ENCODE measurements at places on chromosomes 12 and 14.
A peak's percentile ranks its signal among the peaks of the same experiment; 100 is the strongest.

- no peak for DNase-seq
Measured at GRCh38 chr14:24542346-24542936, 33.6 kb downstream of the CTSG start.

DNA sequence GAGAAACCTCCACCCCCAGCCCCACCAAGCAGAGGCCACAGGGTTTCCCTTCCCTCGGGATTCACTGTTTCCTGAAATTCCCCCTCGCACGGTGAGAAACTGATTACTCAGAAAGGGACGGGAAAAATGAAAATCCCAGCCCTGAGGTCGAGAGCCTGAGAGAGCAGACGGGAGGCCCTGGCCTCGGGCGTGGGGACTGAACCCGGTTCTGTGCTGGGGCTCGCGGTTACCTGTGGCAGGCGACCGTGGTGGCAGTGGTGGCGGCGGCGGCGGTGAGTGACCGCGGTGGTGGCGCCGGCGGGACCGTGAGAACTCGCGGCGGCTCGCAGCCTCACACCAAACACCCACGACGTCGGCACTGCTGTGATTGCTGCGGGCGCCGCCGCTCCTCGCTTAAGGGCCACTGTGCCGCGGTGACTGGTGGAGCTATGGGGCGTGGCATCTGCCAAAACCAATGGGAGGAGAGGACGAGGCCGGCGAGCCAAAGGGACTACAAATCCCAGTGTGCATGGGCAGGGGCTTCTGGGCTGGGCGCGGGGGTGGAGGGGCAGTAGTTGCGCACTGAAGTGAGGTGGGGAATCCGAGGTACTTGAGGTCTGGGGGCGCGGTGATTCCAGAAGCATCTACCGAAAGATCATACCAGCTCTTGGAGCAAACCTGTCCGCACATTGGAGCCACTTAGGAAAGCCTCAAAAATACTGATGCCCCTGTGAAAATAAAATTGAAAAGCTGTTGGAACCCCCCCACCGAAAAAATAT, at the start of gene LGMN:
TSS of gene LGMN (minus strand) at position 369 of the 758 bp plus-strand sequence. CDS start 15,841 bp downstream, outside the sequence.
- peak; percentile 90 for DNase-seq

GRCh38 chr12:46918631-46919030, 92.8 kb upstream of the SLC38A4 start:
- DNase-seq = no peak

- DNase-seq = no peak
Measured at GRCh38 chr14:53496668-53497067, 343.5 kb upstream of the DDHD1 start.

- DNase-seq = peak; percentile 48
Measured at GRCh38 chr12:121712190-121712460, 427 bp upstream of the TMEM120B start.

DNA sequence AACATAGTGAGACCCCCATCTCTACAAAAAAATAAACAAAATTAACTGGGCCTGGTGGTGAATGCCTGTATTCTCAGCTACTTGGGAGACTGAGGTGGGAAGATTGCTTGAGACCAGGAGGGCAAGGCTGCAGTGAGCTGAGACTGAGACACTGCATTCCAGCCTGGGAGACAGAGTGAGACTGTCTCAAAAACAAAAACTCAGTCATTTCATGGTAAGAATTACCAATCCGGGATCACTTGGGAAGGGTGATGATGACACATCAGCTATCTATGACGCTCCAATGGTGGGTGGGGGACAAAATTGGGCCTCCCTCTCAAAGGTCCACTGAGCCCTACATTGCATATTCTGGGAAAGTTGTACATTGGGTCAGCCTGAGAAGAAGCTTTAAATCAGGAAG, 47.7 kb downstream of the SERPINA3 start:
- no peak for DNase-seq

DNA sequence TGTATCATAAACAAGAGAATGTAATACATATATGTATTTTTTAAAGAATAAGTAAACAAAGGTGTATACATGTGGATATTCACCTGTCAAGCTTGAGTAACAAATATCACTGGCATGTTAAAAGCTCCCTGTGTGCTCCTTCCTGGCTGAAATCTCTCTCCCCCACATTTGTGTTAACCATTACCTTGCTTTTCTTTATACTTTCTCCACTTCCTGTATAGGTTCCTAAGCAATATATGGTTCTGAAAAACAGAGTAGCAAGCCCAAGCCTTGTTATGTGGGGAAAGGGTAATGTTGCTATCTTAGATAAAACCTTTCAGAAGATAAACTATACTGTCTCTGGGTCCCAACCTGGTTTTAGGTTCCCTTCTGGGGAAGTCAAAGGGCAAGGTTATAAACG, 32.3 kb upstream of the TBC1D30 start:
- DNase-seq = no peak

DNA sequence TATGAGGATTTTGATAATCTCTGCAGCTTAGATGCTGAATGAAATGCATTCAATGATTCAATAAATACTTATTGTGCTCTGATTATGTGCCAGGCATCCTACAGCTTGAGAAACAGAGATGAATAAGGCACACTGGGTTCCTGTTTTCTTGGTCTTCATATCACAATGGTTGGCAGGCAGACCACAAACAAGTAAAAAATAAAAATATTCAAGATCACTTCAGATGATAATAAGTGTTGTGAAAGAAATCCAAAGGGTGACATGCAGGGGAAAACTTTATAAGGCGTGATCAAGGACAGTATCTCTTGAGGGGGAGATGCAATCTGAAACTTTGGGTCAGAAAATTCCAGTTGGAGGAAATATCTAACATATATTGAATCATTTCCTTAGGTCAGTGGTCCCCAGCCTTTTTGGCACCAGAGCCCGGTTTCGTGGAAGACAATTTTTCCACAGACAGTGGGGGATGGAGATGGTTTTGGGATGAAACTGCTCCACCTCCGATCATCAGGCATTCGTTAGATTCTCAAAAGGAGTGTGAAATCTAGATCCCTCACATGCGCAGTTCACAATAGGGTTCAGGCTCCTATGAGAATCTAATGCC, 73.7 kb upstream of the RAP1B start:
- peak; percentile 31 for DNase-seq

DNA sequence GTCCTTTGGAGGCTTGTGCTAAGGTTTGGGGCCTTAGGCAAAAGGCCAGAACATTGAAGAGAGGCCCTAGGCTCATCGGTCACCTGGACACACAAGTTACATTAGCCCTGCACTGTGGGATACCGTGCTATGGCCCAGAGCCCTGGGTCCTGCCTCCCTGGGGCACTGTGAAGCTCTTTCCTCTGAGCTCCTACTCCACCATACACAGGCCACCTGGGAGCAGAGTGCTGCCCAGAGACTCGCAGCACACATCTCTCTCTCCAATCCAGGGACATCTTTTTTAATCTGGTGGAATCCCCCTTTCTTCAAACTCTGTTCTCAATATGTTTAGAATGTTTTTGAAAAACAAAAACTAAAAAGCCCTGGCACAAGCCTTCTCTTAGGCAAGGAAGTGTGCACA, 314.2 kb upstream of the RGS6 start:
- no peak for DNase-seq

- no peak for DNase-seq
Measured at GRCh38 chr12:75944905-75945432, 86.6 kb downstream of the PHLDA1 start.

DNA sequence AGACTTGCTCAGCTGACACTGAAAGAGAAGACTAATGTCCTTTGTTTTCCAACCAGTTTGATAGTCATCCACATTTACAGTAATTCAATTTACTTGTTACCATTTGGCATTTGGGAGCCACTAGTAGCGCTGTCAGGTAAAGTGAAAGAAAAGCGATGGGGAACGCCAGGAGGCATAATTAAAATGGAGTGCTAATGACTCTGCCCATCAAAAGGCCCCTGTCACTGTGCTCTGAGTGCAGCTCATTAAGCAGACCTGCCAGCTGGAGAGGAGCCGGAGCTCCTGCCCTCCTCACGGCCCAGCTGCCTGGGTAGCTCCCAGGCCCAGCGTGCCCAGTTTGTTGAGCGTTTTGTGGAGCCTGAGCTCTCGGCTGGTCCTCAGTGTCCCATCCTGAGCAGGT, 463.6 kb upstream of the CCDC196 start:
- DNase-seq = no peak

- peak; percentile 47 for DNase-seq
Measured at GRCh38 chr12:109777544-109777943, 55.7 kb downstream of the TRPV4 start.

DNA sequence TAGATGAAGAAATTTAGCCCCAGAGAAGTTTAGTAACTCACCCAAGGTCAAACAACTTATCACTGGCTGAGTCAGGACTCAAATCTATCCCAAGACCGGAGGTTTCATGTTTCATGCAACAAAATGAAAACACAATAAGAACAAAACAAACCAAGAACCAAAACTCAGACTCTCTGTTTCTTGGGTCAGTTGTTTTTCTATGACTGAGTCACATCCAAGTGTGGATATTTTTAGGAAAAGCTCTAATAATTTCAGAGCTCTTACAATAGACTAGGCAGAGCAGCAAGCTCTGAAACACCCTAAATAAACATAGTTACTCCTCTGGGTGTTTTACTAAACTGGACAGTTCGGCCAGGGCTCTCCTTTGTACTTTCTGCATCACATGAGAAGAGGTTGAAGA, 87.6 kb upstream of the PRB2 start:
- peak; percentile 73 for DNase-seq

DNA sequence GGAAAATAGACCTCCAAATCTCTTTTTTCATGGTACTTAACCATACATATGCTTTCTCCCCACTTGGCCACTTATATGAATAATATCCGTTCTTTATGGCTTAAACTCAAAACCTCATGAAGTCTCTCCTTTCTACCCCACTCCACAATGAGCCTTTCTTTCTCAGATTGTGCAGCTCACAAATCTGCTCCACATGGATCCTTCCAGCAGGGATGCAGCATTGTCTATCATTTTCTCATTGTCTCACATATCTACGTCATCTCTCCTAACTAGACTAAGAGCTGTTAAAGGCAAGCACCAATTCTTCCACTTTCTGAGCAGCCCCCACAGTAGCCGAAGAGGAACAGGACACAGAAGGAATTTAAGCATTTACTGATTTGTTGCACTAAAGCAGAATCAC, 106.4 kb downstream of the HECTD4 start:
- no peak for DNase-seq

GRCh38 chr12:122942637-122943036, 23.6 kb downstream of the ABCB9 start:
- DNase-seq = peak; percentile 78

GRCh38 chr12:118959985-118960560, 21.3 kb upstream of the SRRM4 start:
- DNase-seq = no peak

GRCh38 chr12:94254270-94254669, 105.9 kb downstream of the PLXNC1 start:
- no peak for DNase-seq

DNA sequence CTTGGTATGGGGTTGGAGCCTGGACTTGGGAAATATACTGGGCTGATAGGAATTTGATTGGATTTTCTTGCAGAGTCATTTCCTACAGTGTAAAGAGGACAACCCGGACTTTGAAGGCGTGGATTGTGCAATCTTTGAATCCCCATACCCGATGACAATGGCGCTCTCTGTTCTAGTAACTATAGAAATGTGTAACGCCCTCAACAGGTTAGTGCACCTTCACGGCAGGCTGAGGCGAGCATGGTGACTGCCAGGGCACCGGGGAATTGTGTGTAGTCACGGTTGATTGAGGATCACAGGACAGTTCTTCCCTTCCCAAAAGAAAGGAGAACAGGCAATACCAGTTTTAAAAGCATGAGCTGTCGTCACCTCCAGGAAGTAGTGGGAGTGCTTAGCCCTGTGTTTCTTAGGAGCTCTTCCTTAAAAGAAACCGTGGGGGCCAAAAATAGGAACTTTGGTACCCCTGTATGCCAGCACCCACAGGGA, 58.3 kb downstream of the ANAPC7 start:
- no peak for DNase-seq

- peak; percentile 11 for DNase-seq
Measured at GRCh38 chr12:6666211-6666610, 3.3 kb upstream of the ING4 start.

- peak; percentile 79 for DNase-seq
Measured at GRCh38 chr14:64612021-64612380, 62.2 kb downstream of the PPP1R36 start.

DNA sequence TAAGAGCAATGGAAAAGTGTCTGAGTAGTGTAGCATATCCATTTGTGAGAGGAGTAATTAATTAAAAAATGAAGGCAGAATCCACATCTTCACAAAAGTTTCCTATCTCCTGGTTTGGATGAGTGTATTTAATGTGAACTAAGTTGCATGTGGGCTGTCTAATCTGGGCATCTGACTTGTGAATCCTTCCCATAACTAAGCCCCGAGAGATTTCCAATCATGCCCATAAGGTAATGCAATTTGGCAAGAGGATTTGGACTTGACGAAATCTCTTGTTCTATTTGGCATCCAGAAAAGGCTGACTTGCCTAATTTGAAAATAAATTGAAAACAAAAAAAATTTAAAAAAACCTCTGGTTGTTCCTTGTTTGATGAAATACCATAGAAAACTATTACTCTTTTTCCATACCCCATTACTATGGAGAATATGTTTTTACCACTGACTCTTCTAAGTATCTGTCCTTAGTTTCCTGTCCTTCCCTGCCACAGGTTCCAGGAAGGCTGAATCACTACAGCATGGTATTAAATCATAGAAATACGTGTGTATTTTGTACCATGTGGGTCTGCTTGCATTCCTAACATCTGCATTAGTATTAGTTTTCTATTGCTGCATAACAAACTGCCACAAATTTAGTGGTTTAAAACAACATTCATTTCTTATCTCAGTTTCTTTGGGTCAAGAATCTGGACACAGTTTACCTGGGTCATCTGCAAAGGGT, 48.4 kb downstream of the ETV6 start:
- peak; percentile 58 for DNase-seq

- DNase-seq = no peak
Measured at GRCh38 chr14:90585106-90585505, 188.3 kb downstream of the CALM1 start.

GRCh38 chr12:45726603-45727300, 2.8 kb upstream of the ARID2 start:
- peak; percentile 48 for DNase-seq

GRCh38 chr12:104108755-104109445, 29.1 kb downstream of the NFYB start:
- DNase-seq = peak; percentile 77

DNA sequence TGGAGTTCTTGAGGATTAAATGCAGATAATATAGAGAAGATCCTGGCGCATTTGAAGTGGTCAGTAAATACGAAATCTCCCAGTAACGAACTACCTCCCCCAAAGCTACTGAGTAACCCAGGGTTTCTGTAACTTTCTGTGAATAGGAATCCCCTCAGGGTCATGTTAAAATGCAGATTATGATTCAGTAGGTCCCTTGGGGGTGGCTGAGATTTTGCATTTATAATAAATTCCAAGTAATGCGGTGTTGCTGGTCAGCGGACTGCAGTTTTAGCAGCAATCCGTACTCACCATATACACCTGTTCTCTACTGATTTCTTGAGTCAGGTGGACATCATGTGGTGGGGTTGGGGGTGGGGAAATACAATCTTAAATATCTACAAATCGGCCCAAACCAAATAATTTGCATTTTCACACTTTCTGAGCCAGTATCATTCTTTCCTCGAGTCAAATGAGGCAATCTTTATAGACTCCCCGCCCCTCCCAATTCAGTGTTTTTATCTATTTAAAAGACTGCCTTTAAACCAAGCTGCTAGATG, 868 bp downstream of the SPATA7 start:
- no peak for DNase-seq

Measured in M059J (cell line).